ENCODE measurements at places on chromosomes 4 and X.

DNA sequence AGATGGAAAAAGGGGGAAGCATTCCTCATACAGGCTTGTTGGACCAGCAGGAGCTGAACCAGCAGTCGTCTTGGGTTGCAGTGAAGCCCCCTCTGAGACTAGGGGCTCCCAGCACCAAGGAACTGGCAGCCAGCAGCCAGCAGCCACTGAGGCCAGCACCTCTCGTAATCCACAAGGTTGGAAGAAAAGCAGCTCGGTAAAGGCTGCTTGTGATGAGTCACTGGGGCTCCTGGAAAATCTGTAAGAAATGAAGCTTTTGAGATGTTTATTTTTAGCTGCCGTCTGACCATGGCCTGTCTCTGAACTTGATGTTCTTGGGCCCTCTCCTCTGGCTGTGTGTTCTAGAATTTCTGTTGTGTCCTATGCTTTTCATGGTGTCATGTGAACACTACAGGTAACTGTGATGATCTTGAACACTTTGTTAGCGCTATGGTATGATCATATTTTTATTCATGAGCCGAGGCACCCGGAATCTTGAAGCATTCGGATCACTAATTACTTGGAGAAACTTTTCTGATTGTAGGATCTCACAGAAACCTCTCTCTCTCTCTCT is 18.6 kb downstream of the CLCN4 start:
- H3K36me3 ChIP-seq: peaks cover 11% of the 10 kb centered on the region
- no peak overlapping the region for H3K4me3 ChIP-seq
- no peak for DNase-seq
- H3K4me1 ChIP-seq: no peaks in the 10 kb centered on the region
- H3K27me3 ChIP-seq: no peaks in the 10 kb centered on the region
- H3K27ac ChIP-seq: no peak overlapping the region

DNA sequence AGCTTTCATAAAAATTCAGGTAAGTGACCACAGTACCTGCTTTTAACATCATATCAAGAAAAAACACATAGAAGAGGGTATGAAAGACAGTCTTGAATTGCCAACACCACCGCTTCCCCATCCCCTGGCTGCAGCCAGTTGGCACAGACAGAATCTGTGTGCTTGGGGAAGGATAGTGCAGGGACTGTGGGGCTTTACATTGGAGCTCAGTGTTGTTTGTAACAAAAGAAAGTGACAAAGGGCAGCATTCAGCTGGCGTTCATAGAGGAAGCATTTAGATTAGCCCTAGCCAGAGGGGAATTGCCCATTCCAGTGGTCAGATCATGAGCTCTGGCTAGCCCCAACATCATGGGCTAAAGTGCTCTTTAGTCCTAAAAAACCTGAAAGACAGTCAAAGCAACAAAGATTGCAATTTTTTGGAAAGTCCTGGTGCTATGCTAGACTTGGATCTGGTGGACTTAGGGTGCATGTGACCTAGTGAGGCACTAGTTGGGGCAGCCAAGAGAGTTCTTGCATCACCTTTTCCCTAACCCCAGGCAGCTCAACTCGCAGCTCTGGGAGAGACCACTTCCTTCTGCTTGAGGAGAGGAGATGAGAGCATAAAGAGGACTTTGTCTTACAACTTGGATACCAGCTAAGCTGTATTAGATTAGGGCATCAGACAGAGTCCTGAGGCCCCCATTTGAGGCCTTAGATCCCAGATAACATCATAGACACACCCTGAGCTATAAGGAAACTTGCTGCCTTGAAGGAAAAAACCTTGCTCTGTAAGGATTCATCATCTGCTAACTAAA is 1602.4 kb upstream of the ADGRL3 start:
- DNase-seq: no peak
- H3K4me3 ChIP-seq: no peak overlapping the region
- no peak overlapping the region for H3K27ac ChIP-seq
- no peaks in the 10 kb centered on the region for H3K36me3 ChIP-seq

GRCh38 chr4:179007755-179008154 is 1565.5 kb upstream of the AGA start:
- DNase-seq: peak; percentile 31
- no peak overlapping the region for H3K4me3 ChIP-seq
- H3K4me1 ChIP-seq: peaks cover 4% of the 10 kb centered on the region
- no peaks in the 10 kb centered on the region for H3K36me3 ChIP-seq

DNA sequence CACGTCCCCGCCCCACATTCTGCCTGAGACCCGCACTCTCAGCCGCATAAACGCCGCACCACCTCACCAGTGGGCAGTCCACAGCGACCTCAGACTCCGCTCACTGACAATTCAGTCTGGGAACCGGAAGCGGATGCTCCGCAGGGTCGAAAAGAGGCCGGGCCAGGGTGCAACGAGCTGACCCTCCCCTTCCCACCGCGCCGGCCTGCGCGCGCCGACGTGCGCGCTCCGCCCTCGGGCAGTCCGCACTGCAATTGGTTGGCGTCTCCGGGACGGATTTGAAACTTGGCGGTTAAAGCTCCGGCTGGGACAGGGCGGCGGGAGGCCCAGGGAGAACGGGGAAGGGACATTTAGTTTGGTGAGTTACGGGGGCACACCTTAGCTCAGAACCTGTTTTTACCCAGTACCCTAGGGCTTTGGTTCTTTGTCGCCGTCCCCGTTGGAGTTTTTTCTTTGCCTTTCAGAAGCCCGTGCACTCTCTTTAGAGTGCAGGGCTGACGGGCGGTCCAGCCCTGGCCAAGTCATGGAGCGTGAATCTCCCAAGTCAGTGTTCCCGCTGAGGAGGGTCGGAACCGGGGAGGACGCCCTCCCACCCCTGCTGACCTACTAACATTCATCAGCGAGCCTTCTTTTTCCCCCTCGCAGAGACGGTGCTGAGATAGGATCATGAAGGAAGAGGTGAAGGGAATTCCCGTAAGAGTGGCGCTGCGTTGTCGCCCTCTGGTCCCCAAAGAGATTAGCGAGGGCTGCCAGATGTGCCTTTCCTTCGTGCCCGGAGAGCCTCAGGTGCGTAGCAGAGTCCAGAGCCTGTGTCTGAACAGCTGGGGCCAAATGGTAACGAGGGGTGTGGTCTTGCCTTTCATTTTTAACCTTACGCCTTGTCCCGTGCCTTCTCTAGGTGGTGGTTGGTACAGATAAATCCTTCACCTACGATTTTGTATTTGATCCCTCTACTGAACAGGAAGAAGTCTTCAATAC is at the start of the genes KIF4A and PDZD11:
Gene KIF4A, plus strand, starts transcription at position 312 of the 978 bp plus-strand sequence. Its CDS starts 355 bp downstream, at position 667.
Gene PDZD11, minus strand, starts transcription at position 135 of the 978 bp plus-strand sequence. CDS start 586 bp downstream, outside the sequence.
- H3K4me1 ChIP-seq: no peaks in the 10 kb centered on the region
- no peaks in the 10 kb centered on the region for H3K27me3 ChIP-seq
- peak within 1 kb of the TSS; percentile 97 for H3K4me3 ChIP-seq
- no peak within 1 kb of the TSS for H3K27ac ChIP-seq

GRCh38 chr4:5157791-5158770 is 106.8 kb downstream of the STK32B start:
- peak; percentile 15 for DNase-seq
- no peaks in the 10 kb centered on the region for H3K27me3 ChIP-seq
- H3K4me1 ChIP-seq: no peaks in the 10 kb centered on the region

GRCh38 chr4:139978692-139979091 is 175.3 kb downstream of the MAML3 start:
- H3K36me3 ChIP-seq: no peaks in the 10 kb centered on the region
- no peaks in the 10 kb centered on the region for H3K4me1 ChIP-seq
- DNase-seq: no peak
- H3K27ac ChIP-seq: no peak overlapping the region
- peaks cover 22% of the 10 kb centered on the region for H3K27me3 ChIP-seq

GRCh38 chr4:79798047-79798446 is 275.0 kb downstream of the ANTXR2 start:
- H3K27ac ChIP-seq: no peak overlapping the region
- H3K4me3 ChIP-seq: no peak overlapping the region
- no peaks in the 10 kb centered on the region for H3K4me1 ChIP-seq
- H3K36me3 ChIP-seq: peaks cover 4% of the 10 kb centered on the region
- H3K27me3 ChIP-seq: no peaks in the 10 kb centered on the region

- H3K27ac ChIP-seq: no peak overlapping the region
These were observed 158.4 kb downstream of the CHIC2 start for GRCh38 chr4:53905941-53906377.

GRCh38 chr4:4619821-4620220 is 78.0 kb upstream of the STX18 start:
- H3K4me3 ChIP-seq: no peak overlapping the region
- no peak for DNase-seq
- no peaks in the 10 kb centered on the region for H3K4me1 ChIP-seq
- no peaks in the 10 kb centered on the region for H3K27me3 ChIP-seq

GRCh38 chr4:65316534-65316933 is 353.8 kb downstream of the EPHA5 start:
- H3K27me3 ChIP-seq: no peaks in the 10 kb centered on the region
- no peaks in the 10 kb centered on the region for H3K4me1 ChIP-seq
- no peak overlapping the region for H3K27ac ChIP-seq
- no peak for DNase-seq
- no peaks in the 10 kb centered on the region for H3K36me3 ChIP-seq

DNA sequence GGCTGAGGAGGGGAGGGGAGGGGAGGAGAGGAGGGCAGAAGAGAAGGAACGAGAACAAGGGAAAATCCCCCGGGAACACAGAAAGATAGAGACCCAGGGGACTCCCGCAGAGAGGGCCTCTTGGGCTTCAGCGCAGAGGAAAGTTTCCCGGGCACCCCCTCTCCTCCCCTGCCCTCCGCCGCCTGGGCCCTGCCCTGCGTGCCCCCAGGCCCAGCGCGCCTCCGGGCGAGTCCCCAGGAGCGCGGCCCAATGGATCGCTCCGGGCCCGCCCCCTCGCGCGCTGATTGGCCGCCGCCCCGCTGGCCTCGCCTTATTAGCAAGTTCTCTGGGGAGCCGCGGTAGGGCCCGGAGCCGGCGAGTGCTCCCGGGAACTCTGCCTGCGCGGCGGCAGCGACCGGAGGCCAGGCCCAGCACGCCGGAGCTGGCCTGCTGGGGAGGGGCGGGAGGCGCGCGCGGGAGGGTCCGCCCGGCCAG is at the start of gene MSX1:
Gene MSX1, plus strand, starts transcription at position 341 of the 474 bp plus-strand sequence. CDS start 235 bp downstream, outside the sequence.
- H3K36me3 ChIP-seq: no peaks in the 10 kb centered on the region
- peaks cover 91% of the 10 kb centered on the region for H3K27me3 ChIP-seq
- peak; percentile 96 for DNase-seq
- peak within 1 kb of the TSS; percentile 73 for H3K4me3 ChIP-seq

GRCh38 chrX:47707031-47707780 is 48.2 kb upstream of the UXT start:
- no peaks in the 10 kb centered on the region for H3K4me1 ChIP-seq
- no peaks in the 10 kb centered on the region for H3K36me3 ChIP-seq
- H3K27me3 ChIP-seq: no peaks in the 10 kb centered on the region

DNA sequence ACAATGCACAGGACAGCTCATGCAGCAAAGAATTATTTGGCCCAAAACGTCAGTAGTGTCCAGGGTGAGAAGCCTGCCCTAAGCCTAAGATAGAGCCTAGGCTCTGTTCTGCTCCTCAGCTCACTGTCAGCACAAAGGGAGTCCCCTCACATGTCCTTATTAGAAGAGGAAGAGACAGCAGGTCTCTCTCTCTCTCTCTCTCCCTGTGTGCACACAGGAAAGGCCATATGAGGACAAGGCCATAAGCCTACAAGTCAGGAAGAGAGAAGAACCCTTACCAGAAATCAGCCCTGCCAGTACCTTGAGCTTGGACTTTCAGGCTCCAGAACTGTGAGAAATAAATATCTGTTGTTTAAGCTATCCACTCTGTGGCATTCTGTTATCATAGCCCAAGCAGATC is 20.4 kb downstream of the FAM184B start:
- no peak overlapping the region for H3K4me3 ChIP-seq
- DNase-seq: no peak
- H3K27ac ChIP-seq: no peak overlapping the region
- H3K4me1 ChIP-seq: peaks cover 5% of the 10 kb centered on the region
- H3K27me3 ChIP-seq: no peaks in the 10 kb centered on the region

- H3K27ac ChIP-seq: no peak overlapping the region
- no peaks in the 10 kb centered on the region for H3K4me1 ChIP-seq
- no peaks in the 10 kb centered on the region for H3K27me3 ChIP-seq
- no peak overlapping the region for H3K4me3 ChIP-seq
- DNase-seq: no peak
- H3K36me3 ChIP-seq: peaks cover 20% of the 10 kb centered on the region
These were observed 545.7 kb upstream of the PABPC4L start for GRCh38 chr4:134747108-134747805.

DNA sequence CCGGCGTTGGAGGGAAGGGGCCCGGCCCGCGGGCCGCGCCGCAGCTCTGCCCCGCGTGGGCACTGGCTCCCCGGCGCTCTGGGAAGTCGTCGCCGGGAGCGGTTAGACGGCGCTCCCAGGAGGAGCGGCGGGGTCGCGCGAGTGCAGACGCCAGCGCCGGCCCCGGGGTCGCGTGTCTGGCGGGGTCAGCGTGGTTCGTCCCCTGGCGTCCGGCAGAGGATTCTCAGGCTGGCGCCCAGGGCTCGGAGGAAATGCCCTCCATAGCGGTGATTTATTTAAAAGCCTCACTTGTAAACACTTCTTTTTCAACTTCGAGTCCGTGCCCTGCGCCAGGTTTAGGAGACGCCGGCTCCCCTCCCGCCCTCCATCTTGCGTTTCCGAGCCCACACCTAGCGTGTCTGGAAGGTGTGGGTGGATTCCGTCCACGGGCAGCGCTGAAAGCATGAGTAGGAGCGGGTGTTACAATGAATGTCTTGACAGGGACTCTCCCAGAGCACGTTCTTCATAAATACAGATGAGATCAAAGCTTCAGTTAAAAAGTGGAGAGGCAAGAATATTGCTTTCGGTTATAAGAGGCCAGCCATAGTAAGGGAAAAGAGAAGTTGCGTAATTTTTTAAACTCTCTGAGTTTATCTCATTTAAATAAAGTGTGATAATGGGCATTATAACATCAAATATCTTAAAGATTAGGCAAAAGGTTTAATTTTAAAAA is 692 bp downstream of the FAM241A start:
- no peak overlapping the region for H3K27ac ChIP-seq
- peak; percentile 46 for DNase-seq
- H3K27me3 ChIP-seq: peaks cover 4% of the 10 kb centered on the region

DNA sequence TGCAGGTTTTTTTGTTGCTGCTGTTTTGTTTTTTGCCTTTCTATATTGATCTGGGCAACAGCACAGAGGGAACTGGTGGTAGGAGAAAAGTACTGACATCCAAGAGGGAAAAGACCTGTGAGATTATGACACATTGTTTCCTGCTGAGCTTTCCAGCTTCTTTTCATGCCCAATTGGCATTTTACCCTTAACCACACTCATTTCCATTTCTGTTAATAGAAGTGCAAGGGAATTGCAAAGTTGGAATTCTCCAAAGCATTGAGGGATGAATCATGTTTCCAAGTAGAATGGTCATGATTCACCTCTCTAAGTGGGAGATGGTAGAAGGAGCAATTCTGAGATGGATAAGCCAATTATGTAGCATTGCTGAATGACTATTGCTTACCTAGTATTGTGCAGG is 161.5 kb downstream of the PPARGC1A start:
- H3K4me1 ChIP-seq: peaks cover 7% of the 10 kb centered on the region
- H3K27ac ChIP-seq: no peak overlapping the region
- no peaks in the 10 kb centered on the region for H3K27me3 ChIP-seq
- DNase-seq: no peak

DNA sequence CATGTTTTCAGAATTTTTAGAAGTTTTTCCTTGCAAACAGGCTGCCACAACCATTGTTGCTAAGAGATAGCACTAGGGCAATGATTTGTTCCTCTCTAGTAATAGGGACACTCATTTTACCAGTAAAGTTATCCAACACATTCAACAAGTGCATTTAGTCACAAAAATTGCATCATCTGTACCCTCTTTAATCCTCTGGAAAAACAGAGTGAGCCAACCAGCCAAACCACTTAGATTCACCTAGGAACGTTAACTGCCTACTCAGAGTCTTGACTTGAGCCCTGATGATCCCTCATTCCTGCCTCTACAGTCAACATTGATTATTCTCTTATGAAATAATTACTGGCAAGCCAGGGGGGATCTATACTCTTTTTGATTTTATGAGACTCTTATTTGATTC is 17.0 kb upstream of the ADGRA3 start:
- H3K4me1 ChIP-seq: no peaks in the 10 kb centered on the region
- peaks cover 4% of the 10 kb centered on the region for H3K36me3 ChIP-seq
- no peak overlapping the region for H3K4me3 ChIP-seq
- DNase-seq: no peak
- H3K27me3 ChIP-seq: no peaks in the 10 kb centered on the region
- no peak overlapping the region for H3K27ac ChIP-seq

Measured in H9 (cell line).